IMR-90 (cell line): ENCODE measurements at places on chromosomes 5 and 9.

GRCh38 chr5:115455301-115455707 is 89.3 kb downstream of the FEM1C start:
- H3K27ac ChIP-seq, result no peak overlapping the region
- H3K27me3 ChIP-seq, result no peaks in the 10 kb centered on the region
- no peak overlapping the region for H3K4me3 ChIP-seq
- peak; percentile 85 for DNase-seq

GRCh38 chr5:132302413-132302812 is 8.2 kb downstream of the SLC22A4 start:
- no peak overlapping the region for H3K4me3 ChIP-seq
- H3K27ac ChIP-seq, result no peak overlapping the region
- no peaks in the 10 kb centered on the region for H3K27me3 ChIP-seq
- no peak for DNase-seq
- H3K4me1 ChIP-seq, result no peaks in the 10 kb centered on the region
- no peaks in the 10 kb centered on the region for H3K36me3 ChIP-seq

DNA sequence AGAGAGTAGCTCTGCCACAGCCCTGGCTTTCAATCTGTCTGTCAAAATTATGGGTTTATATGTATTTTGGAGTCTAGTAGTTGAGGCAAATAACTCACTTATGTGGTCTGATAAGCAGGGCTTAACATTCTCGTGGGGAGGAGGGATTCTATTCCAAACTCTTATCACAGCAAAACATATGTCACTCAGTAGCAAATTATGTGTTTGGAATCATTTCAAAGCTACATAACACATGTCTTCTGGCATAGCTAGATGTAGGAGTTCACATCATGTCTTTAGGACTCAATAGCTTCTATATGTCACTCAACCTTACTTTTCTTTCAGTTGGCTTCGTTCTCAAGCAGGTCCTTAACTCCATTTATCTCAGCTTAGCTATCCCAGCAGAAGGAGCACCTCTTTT is 144.5 kb upstream of the SEMA6A start:
- no peak overlapping the region for H3K4me3 ChIP-seq
- no peaks in the 10 kb centered on the region for H3K27me3 ChIP-seq
- no peak for DNase-seq
- no peak overlapping the region for H3K27ac ChIP-seq
- H3K36me3 ChIP-seq, result no peaks in the 10 kb centered on the region
- no peaks in the 10 kb centered on the region for H3K4me1 ChIP-seq

- H3K36me3 ChIP-seq, result no peaks in the 10 kb centered on the region
- peak; percentile 3 for DNase-seq
- H3K27me3 ChIP-seq, result peaks cover 37% of the 10 kb centered on the region
- H3K27ac ChIP-seq, result no peak overlapping the region
- H3K4me1 ChIP-seq, result no peaks in the 10 kb centered on the region
- H3K4me3 ChIP-seq, result no peak overlapping the region
Measured at GRCh38 chr9:14306672-14307660, 7.0 kb downstream of the NFIB start.

DNA sequence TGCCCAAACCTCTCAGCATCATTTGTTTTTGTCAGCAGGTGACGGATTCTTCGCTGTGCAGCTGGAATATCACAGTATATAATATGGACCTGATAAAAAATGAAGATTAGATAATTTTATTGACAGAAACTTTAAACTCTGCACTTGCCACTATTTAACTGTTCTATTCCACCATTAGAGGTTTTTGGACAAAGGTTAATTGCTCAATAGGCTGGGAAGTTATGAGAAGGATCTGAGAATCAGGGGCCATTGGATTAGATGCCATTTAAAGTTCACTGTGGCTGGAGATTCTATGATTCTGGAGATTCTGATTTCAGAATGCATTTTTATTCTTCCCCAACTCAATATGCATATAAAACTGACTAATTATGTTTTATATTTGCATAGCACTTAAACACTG is 59.8 kb upstream of the ANXA1 start:
- no peaks in the 10 kb centered on the region for H3K4me1 ChIP-seq
- DNase-seq, result no peak
- no peak overlapping the region for H3K4me3 ChIP-seq
- H3K27me3 ChIP-seq, result peaks cover 2% of the 10 kb centered on the region; the same call in 1 of the 2 replicates

- no peak for DNase-seq
- H3K4me1 ChIP-seq, result no peaks in the 10 kb centered on the region
- H3K4me3 ChIP-seq, result no peak overlapping the region
- peaks cover 6% of the 10 kb centered on the region for H3K27me3 ChIP-seq
- H3K27ac ChIP-seq, result no peak overlapping the region
Measured at GRCh38 chr5:39209924-39210323, 9.4 kb downstream of the FYB1 start.

- H3K36me3 ChIP-seq, result peaks cover 10% of the 10 kb centered on the region; the same call in 1 of the 2 replicates
- H3K27me3 ChIP-seq, result peaks cover 36% of the 10 kb centered on the region
- peaks cover 4% of the 10 kb centered on the region for H3K4me1 ChIP-seq
Measured at GRCh38 chr9:21965401-21965951, 28.7 kb downstream of the CDKN2A start.
